RPMI8226 (cell line): ENCODE measurements at places on chromosomes 2 and 18.

DNA sequence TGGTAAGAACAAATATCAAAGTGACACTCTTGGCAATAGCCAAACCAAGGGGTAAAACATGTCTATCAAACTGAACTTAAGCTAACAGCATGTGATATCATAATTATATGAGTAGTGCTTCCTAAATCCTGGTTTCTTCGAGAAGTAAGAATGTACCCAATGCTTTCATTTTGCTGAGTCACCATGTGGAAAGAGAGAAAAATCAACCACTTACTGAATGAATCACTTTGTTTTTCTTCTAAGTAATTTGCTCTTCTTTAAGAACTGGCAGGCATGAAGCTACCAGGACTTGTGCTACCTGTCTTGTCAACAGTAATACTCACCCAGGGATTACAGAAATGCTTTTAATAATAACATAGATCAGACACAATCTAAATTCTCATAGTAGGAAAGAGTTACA lies 19.0 kb upstream of the DUSP19 start:
- DNase-seq, result no peak

DNA sequence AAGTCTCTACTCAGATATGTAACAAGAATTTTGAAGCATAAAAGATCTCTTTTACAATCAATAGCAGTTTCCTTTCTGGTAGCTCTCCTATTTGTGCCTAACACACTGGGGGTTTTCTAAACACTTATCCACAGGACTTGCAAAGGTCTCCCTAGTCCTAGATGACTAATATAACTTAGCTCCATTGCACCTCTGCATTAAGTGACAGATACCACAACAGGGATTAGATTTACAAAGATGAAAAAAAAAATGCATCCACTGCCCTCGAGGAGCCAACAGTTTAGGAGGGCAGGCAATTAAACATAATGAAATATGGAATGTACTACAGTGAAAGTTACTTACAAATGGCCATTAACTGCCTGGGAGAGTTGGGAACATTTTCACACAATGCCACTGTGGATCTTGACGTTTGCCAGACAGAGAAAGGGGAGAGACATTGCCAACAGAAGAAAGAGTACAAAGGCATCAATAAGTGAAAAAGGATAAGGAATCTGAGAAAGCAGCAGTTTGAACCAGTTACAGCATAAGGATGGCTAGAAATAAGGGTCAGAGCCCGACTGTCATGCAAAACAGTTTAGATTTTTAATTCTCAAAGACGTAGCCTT lies 14.3 kb downstream of the PPP3R1 start:
- no peak for DNase-seq

- no peak for DNase-seq
Measured at GRCh38 chr2:71496156-71496770, 42.9 kb downstream of the DYSF start.

DNA sequence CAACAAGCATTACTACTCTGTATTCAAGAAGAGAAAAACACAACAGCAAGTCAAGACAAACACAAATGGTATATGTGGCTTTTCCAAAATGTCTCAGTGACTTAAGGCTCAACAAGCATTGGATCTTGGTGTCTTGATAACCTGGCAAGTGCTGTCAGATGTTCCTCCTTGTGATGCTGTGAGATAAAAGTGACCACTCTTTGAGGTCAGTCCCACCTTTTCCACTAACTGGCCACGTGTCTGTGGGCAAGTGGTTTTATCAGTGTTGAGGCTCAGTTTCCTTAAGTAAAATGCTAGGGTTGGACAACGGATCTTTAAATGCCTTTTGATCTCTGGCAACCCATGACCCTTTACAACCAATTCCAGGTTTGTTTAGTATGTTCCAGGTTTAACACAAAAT lies 98.7 kb downstream of the BCL2 start:
- DNase-seq, result no peak

DNA sequence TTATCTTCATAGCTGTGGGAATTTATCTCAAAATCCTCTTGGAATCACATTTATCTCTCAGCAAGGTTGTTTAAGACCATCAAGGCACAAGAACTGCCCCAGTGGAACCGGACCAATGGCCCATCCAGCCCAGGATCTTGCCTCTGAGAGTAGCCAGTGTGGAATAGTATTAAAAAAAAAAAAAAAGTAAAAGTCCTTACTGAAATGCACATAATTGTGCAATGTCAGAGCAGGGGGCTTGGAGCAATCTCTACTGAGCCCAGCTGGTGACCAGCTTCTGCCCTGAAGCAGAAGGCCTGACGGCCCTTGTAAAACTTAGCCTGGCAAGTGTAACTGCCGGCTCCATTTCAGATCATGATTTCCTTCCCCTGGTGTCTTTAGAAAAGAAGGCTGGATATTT lies 355.6 kb upstream of the PIK3C3 start:
- DNase-seq, result no peak

GRCh38 chr2:220442012-220442411 lies 814.6 kb downstream of the SLC4A3 start:
- no peak for DNase-seq

- peak; percentile 60 for DNase-seq
Measured at GRCh38 chr2:118032169-118033013, 18.5 kb upstream of the CCDC93 start.

- DNase-seq, result no peak
Measured at GRCh38 chr2:8659092-8659734, 22.6 kb upstream of the ID2 start.

DNA sequence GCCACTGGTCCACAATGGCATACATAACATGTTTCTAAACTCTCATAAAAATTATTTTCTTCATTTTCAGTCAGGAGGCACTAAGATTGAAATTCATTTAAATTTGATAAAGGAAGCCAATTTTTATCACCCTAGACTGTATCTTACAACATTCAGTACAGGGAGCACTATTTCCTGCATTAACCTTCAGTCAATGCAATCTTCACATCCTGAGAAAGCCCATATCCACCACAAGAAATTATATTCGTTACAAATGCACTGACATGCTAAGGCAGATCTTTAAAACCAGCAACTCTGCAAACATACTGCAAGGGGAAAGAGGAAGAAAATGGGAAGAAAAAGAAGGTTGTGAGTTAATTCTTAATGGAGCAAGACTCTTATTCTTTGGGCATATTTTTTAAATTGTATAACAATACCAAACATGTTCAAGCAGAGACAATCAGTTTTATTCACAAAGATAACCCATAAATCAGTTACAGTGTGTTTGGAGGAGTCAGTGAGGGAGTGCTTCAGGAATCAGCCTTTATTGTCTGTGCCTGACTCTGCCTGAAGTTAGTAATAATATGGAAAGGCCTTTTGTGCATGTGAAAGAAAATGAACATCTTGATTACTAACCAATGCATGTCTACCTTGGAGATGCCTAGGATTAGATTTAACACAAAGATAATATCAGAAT lies 370.1 kb downstream of the FBXO15 start:
- DNase-seq, result no peak

- no peak for DNase-seq
Measured at GRCh38 chr2:146615778-146616177, 1229.1 kb upstream of the ACVR2A start.

- DNase-seq, result no peak
Measured at GRCh38 chr2:46148369-46148736, 148.9 kb upstream of the EPAS1 start.

GRCh38 chr2:230268606-230269243 lies 43.2 kb downstream of the SP140 start:
- no peak for DNase-seq

- DNase-seq, result no peak
Measured at GRCh38 chr2:144249035-144249637, 270.8 kb downstream of the ZEB2 start.

- no peak for DNase-seq
Measured at GRCh38 chr2:157903151-157903550, 27.0 kb upstream of the ACVR1 start.

DNA sequence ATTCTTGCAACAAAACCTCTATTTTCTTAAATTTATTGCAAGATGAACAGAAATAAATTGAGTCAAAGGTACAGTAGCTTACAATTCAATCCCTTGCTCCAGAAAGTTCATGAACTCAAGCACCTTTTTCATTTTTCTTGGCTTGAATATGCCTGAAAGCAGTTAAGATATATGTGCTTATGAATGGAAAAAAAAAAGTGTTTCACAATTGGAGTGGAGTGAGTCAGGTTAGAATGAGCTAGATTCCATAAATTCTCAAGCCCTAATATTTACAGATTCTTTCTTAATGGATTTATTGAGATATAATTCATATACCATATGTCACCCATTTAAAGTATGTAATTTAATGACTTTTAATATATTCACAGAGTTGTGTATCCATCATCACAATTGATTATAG lies 39.6 kb upstream of the NEMP2 start:
- DNase-seq, result no peak

GRCh38 chr2:130756053-130756873 lies 923 bp downstream of the AMER3 start:
- peak; percentile 55 for DNase-seq

GRCh38 chr2:162232671-162233070 lies 10.6 kb downstream of the FAP start:
- no peak for DNase-seq

- no peak for DNase-seq
Measured at GRCh38 chr2:134634054-134634753, 84.6 kb downstream of the TMEM163 start.
